GM12864 (cell line): ENCODE measurements at places on chromosomes 7 and 10.

DNA sequence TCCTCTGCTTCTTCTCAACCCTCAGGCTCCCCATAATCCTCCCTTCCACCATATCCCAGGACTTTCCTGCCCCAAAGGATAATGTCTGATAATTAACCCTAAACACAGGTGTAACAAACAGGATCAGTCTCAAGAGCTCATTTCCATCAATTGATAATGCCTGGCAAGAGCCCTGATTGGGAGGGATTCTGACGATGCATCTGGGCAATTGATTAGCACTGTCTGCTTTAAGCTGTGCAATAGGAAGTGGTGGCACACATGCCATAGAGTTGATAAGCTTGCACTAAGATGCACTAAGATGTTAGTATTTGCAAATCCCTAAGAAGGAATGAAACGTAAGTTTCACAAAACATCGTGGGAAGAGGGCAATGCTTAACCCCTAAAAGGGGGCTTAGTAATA lies 27.4 kb upstream of the EGR2 start:
- no peak for DNase-seq

- DNase-seq: no peak
Observed at GRCh38 chr10:113552014-113552413, 839 bp upstream of the HABP2 start.

DNA sequence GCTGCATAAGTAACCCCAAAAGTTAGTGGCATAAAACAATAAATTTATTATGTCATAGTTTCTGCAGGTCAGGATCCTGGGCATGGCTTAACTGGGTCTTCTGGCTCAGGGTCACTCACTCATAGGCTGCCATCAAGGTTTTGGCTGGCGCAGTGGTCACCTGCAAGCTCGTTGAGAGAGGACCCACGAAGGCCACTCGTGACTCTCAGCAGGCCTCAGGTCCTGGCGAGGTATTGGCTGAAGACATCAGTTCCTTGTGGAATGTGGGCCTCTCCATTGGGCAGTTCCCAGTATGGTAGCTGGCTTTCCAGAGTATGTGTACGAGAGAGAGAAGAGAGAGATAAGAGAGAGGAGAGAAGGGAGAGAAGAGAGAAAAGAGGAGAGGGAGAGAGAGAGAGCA lies 138.3 kb upstream of the KLF14 start:
- DNase-seq: no peak

DNA sequence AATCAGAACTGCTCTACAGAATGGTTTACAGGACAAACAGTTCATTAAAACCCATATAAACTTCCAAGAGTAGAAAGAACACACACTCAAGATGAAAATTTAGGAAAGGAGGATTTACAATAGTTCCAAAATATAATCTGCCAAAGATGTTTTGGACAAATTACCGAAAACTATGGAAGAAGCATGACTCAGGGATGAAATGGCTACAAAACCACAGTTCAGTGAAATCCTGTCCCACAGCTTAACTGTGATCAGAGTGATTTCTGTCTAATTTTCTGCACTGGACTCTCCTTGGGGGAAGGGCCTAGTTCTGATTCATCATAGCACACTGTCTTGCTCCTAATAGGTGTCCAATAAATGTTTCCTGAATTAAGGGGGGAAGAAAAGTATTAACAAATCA lies 82.2 kb downstream of the HIPK2 start:
- DNase-seq: no peak

GRCh38 chr7:95863-96260 lies 96.5 kb upstream of the FAM20C start:
- no peak for DNase-seq

GRCh38 chr7:145624618-145625017 lies 492.0 kb upstream of the CNTNAP2 start:
- no peak for DNase-seq
